Right forelimb (tissue), 1 donor: ENCODE measurements at places on chromosomes 7 and 10.

- DNase-seq, result no peak
Observed at GRCh38 chr10:52954407-52954806, 181.8 kb upstream of the MBL2 start.

DNA sequence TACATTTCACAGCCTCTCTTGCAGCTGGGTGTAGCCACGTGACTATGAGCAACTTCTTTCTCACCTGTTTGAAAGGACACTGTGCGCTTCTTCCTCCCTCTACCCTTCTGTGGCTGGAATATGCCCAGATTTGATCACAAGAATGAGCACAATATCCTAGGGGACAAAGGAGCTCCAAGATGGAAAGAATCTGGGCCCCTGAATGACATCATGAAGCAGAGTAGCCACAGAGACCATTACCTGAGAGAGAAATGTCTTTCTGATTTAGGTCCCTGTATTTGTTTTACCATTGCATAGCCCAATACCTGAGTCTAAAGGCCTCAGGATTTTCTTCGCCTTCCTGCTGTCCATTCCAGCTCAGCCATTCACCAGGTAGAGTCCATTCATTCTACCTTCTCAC lies 15.4 kb downstream of the ZNF503 start:
- no peak for DNase-seq

- DNase-seq, result no peak
Observed at GRCh38 chr7:128037081-128037480, 5.8 kb upstream of the LRRC4 start.

GRCh38 chr10:103493362-103493915 lies at the start of gene NEURL1:
Gene NEURL1, plus strand, starts transcription at chr10:103493705. Its CDS starts 683 bp downstream, at chr10:103494388.
- peak; percentile 63 for DNase-seq

DNA sequence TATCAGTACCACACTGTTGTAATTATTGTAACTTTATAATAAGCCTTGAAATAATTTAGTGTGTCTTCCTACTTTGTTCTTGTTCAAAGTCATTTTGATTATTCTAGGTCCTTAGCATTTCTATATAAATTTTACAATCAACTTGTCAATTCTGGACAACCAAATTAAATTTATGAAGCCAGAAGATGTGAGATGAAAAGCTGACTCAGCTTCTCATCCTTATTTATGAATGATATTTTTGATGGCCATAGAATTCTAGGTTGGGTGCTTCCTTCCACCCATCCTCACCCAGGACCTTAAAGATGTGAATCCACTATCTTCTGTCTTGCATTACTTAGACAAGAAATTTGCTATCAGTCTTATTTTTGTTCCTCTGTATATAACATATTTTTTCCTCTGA lies 261.1 kb downstream of the GFRA1 start:
- no peak for DNase-seq

DNA sequence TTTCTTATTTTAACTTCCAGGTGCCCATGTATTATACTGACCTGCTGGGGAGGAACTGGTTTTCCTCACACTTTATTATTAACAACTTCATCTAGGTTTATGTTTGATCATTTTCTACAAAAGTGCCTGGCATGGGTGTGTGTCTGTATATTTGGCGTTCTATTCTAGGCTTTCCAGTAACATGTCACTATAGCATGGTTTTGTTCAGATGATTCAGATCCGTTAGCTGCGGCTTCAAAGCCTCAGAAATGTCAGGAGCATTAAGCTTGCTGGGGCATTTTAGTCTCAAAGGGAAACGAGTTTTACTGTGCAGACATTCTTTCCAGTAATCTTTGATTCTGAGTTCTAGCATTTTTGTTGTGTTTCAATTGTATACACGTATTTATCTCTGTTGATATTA lies 2.3 kb downstream of the INPP5A start:
- no peak for DNase-seq

DNA sequence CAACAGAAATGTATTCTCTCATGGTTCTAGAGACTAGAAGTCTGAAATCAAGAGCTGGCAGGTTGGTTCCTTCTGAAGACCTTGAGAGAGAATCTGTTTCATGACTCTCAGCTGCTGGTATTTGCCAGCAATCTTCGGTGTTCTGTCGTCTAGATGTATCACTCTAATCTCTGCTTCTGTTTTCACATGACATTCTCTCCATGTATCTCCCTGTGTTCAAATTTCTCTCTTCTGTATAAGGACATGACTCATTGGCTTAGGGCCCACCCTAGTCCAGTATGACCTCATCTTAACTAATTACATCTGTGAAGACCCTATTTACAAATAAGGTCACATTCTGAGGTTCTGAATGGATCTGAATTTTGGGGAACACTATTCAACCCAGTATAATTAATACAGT lies 82.3 kb downstream of the ANKRD7 start:
- DNase-seq, result no peak

GRCh38 chr10:119166118-119166500 lies 595 bp upstream of the SFXN4 start:
- DNase-seq, result no peak
